ENCODE measurements at places on chromosomes 16 and 17.

- no peak for DNase-seq
Observed at GRCh38 chr16:50227665-50228064, 38.7 kb upstream of the ADCY7 start.

DNA sequence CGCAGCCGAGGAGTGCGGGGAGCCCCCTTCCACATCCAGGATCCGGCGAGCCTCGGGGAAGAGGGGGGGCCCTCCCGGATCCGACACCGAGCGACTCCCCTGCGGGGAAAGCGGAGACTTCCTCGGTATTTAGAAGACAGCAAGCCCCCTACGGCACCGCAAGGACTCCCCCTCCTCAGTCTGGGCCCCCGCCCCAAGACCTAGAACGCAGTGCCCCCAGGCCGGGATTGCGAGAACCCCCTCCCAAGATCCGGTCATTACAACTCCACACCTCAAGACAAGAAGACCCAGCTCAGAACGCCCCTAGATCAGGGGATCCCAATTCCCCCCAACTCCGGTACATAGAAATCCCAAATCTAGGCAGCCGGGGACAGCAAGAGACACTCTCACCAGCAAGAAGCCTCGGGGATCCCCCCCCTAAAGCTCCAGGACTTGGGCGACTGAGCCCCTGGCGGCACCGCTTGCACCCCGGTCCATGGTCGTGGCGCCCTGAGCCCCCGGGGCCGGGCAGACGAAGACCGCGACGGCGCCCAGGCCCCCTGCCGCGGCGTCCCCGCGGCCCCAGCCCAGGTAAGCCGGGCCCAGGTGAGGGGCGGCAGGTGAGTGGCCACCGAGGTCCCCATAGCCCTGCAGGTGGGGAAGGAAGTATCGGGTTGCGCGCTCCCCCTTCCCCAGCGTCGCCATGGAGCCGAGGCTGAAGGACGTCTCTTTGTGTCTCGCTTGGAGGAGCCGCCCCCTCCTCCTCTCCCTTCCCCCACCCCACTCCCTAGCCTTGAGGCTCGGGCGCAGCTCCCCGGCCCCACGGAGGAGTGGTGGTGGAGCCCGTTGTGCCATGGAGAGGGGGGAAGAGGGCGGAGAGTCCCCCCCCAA, 641 bp downstream of the SBK1 start:
- peak; percentile 48 for DNase-seq

DNA sequence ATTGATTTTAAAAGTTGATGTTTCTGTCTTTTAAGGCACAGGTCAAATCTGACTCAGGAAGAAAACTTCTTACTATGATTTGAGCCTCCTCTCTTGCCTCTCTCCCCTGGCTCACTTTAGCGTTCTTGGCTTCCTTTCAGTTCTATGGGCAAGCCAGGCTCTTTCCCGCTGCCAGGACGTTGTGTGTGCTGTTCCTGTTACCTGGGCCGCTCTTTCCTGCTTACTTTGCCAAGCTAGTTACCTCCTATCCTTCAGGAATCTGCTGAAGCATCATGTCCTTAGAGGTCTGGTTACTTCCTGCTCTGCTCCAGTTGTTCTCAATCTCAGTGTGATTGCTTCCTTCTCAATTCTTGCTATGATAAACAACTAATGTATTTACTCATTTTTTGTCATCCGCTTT, 1108.5 kb upstream of the EEF2KMT start:
- DNase-seq: no peak

DNA sequence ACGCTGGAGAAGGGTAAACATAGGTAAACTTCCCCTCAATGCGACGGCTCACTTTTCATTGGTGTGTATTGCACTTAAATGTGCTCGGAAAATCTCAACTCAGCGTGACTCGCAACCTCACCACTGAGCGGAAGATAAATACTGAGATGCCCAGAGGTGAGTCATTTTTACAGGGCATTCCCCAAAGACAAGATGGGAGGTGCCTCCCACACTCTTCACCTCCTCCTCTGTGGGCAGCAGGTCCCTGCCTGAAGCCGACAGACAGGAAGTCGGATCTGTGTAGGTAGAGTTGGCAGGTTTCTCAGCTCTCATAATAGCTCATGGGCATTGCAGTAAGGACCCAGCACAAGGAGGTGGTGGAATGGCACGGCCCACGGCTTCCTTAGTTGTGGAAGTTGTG, 274.6 kb upstream of the HSBP1 start:
- no peak for DNase-seq

GRCh38 chr17:45722161-45722560, 62.0 kb upstream of the CRHR1 start:
- DNase-seq: no peak

DNA sequence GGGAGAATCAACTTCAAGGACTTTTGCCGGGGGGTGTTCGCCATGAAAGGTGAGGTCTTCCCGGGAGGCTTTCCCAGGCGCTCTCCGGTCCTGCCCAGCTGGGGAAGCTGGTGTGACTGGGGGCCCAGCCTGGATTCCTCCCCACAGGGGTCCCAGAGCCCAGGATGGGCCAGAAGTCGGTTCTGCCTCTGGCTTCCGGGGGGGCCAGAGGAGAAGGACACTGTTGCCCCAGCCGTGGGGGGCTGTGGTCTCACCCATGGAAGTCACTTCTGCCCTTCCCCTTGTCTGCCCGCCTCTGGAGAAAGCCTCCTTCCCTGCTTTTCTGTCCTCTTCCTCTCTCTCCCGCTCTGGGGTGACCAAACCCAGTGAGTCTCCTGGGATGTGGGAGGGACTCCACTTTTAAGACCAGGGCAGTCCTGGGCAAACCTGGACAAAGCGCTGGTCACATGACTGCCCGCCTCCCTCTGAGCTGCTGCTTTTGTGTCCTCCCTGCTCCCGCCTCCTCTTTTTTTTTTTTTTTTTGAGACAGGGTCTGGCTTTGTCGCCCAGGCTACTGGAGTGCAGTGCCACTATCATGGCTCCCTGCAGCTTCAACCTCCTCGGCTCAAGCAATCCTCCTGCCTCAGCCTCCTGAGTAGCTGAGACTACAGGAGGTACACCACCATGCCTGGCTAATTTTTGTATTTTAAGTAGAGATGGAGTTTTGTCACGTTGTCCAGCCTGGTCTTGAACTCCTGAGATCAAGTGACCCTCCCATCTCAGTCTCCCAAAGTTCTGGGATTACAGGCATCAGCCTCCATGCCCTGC, 40.6 kb downstream of the RAB11FIP4 start:
- no peak for DNase-seq

Measured in CD8-positive, alpha-beta memory T cell (primary cell).